Activated CD4-positive, alpha-beta T cell treated with anti-CD3 and anti-CD28 coated beads for 36 hours (primary cell): ENCODE measurements at places on chromosomes 4 and X. TPM values are rescaled to one million over a fixed set of nuclear protein-coding genes. Genes with fewer than 3 reads are reported as not detected.

The USP17L28 gene
- not detected for total RNA-seq

The STOX2 gene
- not detected for total RNA-seq

The TMEM35A gene
- total RNA-seq, result not detected

DNA sequence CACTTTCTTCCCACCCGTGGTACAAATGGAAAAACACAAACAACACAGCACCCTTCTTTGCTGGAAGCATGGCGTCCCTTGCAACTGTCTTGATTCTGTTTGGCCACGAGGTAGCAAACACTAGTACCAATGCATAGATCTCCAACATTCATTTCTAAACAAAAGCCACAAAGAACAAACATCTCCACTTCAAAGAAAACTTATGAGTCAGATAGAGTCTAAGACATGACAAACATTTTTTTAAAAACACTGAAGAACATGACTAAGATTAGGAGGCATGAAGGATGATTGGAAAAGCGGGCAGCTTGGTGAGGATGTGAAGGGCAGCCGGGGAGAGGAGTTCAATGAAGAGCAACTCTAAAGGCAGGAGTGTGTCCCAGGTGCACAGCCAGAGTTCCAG lies 197.6 kb upstream of the FAM9B start:
- no peak overlapping the region for H3K4me3 ChIP-seq
- H3K36me3 ChIP-seq, result no peaks in the 10 kb centered on the region
- no peaks in the 10 kb centered on the region for H3K27me3 ChIP-seq

DNA sequence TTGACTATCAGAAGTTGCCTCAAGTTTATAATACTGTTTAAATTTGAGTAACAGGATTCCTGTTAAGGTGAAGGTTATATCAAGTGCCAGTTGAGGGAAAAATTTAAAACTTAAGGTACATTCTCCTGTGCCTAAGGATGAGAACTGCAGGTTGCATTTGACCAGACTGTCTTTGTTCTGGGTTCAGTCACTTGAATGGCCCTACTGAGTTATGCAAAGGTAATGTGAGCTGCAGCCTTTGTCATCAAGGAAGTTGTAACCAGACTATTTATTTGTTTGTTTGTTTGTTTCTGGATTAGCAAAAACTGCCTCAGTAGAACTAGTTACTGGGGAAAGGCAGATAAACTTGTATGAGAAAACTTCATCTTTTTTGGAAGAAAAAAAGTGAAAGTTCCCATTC lies 131.9 kb downstream of the ATOH1 start:
- H3K27me3 ChIP-seq, result no peaks in the 10 kb centered on the region
- no peak overlapping the region for H3K27ac ChIP-seq
- H3K4me3 ChIP-seq, result no peak overlapping the region

The GPM6B gene
- 0.14 TPM for total RNA-seq

The NSUN7 gene
- total RNA-seq, result 0.23 TPM

DNA sequence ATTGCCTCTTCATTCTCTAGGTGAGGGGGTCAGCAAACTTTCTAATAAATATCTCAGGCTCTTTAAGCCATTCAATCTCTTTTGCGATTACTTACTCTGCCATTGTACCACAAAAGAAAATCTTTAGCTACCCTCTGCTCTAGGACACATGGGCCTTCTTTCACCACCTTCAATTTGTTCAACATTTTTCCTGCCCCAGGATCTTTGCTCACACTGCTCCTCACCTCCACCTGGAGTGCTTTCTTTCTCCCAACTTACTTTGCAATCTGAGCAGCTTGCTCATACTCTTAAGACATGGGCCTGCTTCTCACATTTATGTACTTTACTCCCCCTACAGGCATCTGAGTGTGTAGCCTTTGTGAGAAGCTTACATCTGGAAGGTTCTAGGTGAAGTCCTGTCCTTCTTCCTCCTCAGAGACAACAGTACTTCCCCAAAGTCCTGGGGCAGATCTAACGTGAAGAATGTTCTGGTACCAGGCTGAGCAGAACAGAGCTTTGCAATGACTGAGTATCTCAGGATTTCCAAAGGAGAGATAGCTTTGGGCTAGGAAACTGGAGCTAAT lies 55.0 kb upstream of the PRDM5 start:
- no peaks in the 10 kb centered on the region for H3K27me3 ChIP-seq
- no peaks in the 10 kb centered on the region for H3K36me3 ChIP-seq
- DNase-seq, result no peak
- peaks cover 5% of the 10 kb centered on the region for H3K4me1 ChIP-seq
- H3K4me3 ChIP-seq, result no peak overlapping the region

- peak overlapping the region; percentile 70 for H3K27ac ChIP-seq
- no peak for DNase-seq
- H3K4me3 ChIP-seq, result peak overlapping the region; percentile 88
- H3K4me1 ChIP-seq, result peaks cover 20% of the 10 kb centered on the region
- no peaks in the 10 kb centered on the region for H3K27me3 ChIP-seq
Measured at GRCh38 chrX:80810365-80810978, 795 bp upstream of the BRWD3 start.

DNA sequence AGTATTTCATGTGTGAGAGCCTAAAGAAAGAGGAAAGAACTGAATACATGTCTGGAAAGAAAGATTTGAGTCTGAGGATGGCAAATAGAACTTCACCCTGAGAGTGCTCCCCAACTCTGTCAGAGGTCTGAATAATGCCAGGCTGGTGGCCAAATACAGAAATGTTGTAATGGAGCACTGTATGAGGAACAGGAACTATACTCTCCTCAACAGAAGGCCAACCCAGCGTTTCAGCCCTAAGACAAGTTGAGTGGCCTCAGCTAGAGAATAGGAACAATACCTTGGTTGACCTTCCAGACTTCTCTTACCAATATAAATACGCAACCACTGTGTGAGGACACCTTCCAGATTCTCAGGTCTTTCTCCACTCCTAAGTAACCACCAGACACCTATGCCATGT lies 94.5 kb upstream of the STIM2 start:
- H3K4me1 ChIP-seq, result peaks cover 3% of the 10 kb centered on the region
- DNase-seq, result no peak
- H3K27ac ChIP-seq, result no peak overlapping the region
- H3K27me3 ChIP-seq, result no peaks in the 10 kb centered on the region

- no peaks in the 10 kb centered on the region for H3K4me1 ChIP-seq
- no peaks in the 10 kb centered on the region for H3K27me3 ChIP-seq
- H3K36me3 ChIP-seq, result no peaks in the 10 kb centered on the region
- no peak overlapping the region for H3K27ac ChIP-seq
Measured at GRCh38 chrX:133544115-133544514, 128.8 kb upstream of the GPC4 start.

GRCh38 chr4:140223056-140223810 lies 69.2 kb upstream of the MAML3 start:
- no peak overlapping the region for H3K4me3 ChIP-seq
- no peak overlapping the region for H3K27ac ChIP-seq
- H3K36me3 ChIP-seq, result no peaks in the 10 kb centered on the region
- no peaks in the 10 kb centered on the region for H3K4me1 ChIP-seq

DNA sequence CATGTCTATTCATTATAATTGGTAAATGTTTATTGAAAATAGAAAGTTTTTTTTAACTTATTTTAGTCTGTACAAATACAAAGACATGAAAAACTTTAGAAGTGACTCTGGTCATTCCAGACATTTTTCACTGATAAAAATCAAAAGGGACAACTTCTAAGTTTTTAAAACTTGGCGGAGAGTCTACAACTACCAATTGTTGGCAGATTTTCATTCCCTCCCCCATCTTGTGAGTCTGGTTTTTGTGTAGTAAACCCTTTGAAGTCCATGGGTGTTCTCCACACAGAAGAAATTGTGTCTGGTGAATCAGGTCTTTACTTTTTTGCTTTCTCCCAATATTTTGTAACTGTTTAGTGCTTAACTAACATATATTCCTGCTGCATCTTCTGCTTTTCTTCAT lies 336.5 kb downstream of the PDGFC start:
- H3K27ac ChIP-seq, result no peak overlapping the region
- H3K36me3 ChIP-seq, result no peaks in the 10 kb centered on the region
- H3K4me3 ChIP-seq, result no peak overlapping the region
- no peaks in the 10 kb centered on the region for H3K4me1 ChIP-seq
- no peaks in the 10 kb centered on the region for H3K27me3 ChIP-seq

GRCh38 chrX:127861611-127862010 lies 190.6 kb downstream of the ACTRT1 start:
- no peak overlapping the region for H3K4me3 ChIP-seq
- DNase-seq, result no peak
- no peaks in the 10 kb centered on the region for H3K4me1 ChIP-seq
- H3K27me3 ChIP-seq, result no peaks in the 10 kb centered on the region

DNA sequence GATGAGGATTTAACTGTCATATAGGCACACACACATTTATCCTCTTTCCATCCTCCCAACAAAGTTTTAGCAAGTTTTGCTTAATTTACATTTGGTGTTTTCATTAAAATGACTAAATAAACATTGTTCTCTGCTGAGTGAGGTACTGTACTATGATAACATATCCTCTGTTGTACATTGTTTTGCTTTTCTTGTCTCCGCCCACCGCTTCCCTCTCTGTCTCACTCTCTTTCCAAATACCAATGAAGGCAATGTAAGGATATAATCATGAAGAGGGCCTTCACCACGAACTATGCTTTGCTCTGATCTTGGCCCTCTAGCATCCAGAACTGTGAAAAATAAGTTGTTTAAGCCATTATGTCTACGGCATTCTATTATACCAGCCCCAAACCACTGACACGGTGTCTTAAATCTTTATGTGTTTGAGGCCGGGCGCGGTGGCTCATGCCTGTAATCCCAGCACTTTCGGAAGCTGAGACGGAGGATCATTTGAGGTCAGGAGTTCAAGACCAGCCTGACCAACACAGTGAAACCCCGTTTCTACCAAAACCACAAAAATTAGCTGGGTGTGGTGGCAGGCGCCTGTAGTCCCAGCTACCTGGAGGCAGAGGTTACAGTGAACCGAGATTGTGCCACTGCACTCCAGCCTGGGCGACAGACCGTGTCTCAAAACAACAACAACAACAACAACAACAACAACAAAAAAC lies 65.3 kb downstream of the HPRT1 start:
- peaks cover 1% of the 10 kb centered on the region for H3K36me3 ChIP-seq
- no peak for DNase-seq
- H3K27me3 ChIP-seq, result no peaks in the 10 kb centered on the region
- H3K27ac ChIP-seq, result no peak overlapping the region
- H3K4me3 ChIP-seq, result no peak overlapping the region
- peaks cover 4% of the 10 kb centered on the region for H3K4me1 ChIP-seq

The LGI2 gene
- not detected for total RNA-seq

DNA sequence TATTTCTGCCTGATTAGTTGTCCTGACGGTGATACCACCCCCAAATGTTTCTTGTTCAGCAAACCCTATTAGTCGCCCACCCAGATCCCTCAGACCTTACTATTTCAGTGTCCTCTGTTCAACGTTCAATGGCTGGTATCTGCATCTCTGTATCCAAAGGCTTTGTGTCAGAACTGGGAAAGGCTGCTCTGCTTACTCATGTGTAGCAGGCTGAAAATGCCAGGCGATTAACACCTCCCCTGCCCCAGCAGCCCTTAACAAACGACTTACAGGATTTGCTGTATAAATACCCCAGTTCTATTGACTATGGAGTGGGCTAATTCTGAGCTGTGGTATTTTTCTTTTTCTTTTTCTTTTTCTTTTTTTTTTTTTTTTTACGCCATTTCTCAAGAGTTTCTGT lies 415.0 kb downstream of the ZNF674 start:
- no peaks in the 10 kb centered on the region for H3K36me3 ChIP-seq
- no peak overlapping the region for H3K27ac ChIP-seq
- peaks cover 5% of the 10 kb centered on the region for H3K4me1 ChIP-seq
- no peak for DNase-seq

The SMIM20 gene
- total RNA-seq, result 23.0 TPM

The CT45A3 gene
- total RNA-seq, result not detected

DNA sequence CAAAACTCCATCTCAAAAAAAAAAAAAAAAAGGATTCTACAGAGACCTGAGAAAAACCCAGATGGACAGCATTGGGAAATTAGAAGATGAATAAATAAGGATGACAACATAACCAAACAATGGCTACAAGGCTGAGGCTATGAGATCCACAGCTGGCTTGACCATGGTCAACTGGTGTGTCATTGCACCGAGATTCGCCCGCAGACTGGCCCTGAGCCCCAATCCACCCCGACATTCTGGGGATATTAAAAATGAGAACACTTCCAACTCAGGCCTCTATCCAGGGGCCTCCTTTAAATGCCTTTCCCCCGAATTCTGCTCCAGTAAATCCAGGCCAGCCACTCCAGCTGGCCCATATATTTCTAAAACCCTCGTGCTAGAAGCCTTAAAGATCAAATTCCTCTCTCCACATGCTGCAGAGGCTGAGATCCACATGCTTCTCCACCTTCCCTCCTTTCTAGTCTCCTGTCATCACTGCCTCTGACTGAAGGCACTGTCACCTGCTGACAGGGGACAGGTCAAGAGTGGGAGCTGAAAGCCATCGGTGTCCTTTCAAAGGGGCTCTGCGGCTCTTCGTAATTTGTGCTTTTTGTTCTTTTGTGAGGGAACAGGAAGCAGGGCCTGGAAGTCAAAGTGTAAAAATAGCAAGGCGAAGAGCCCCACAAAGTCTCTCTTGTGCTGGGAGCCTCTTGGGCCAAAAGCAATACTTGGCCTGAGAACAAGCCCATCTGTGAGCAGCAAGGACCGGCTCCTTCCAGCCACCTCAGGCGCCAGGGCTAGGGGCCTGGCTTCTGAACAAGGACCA lies 203.7 kb downstream of the NSUN7 start:
- DNase-seq, result no peak
- no peak overlapping the region for H3K4me3 ChIP-seq
- H3K27ac ChIP-seq, result no peak overlapping the region

DNA sequence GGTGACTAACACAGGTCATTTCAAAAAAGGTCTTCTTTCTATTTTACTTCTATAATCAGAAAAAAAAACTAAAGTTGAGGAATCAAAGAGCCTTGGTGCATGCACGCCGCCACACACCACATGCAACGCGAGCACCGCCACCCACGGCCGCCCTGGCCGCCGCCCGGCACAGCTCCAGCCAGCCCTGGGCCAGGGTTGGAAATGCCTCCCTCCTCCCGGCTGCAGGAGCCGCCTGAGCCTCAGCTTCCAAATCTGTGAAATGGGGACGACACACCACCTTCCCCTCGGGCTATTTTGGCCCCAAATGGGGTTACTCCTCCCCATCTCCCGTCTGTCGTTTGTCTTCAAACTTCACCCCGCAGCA lies 39.7 kb upstream of the MAN2B2 start:
- no peak for DNase-seq
- H3K4me3 ChIP-seq, result no peak overlapping the region
- H3K27ac ChIP-seq, result no peak overlapping the region
- H3K27me3 ChIP-seq, result peaks cover 7% of the 10 kb centered on the region
- no peaks in the 10 kb centered on the region for H3K36me3 ChIP-seq

The LANCL3 gene
- total RNA-seq, result 0.18 TPM

- no peaks in the 10 kb centered on the region for H3K4me1 ChIP-seq
- DNase-seq, result peak; percentile 28
- no peaks in the 10 kb centered on the region for H3K36me3 ChIP-seq
- H3K27me3 ChIP-seq, result no peaks in the 10 kb centered on the region
Measured at GRCh38 chrX:132292793-132293192, 73.5 kb upstream of the RAP2C start.

GRCh38 chr4:168265327-168265726 lies 53.2 kb downstream of the DDX60 start:
- H3K36me3 ChIP-seq, result peaks cover 36% of the 10 kb centered on the region
- DNase-seq, result no peak
- no peak overlapping the region for H3K27ac ChIP-seq
- peaks cover 2% of the 10 kb centered on the region for H3K4me1 ChIP-seq
- no peak overlapping the region for H3K4me3 ChIP-seq
